DMS79 treated with DMSO at 0.1 percent for 48 hours (cell line): ENCODE measurements at places on chromosomes 2 and 18.
A peak's percentile ranks its signal among the peaks of the same experiment; 100 is the strongest.

DNA sequence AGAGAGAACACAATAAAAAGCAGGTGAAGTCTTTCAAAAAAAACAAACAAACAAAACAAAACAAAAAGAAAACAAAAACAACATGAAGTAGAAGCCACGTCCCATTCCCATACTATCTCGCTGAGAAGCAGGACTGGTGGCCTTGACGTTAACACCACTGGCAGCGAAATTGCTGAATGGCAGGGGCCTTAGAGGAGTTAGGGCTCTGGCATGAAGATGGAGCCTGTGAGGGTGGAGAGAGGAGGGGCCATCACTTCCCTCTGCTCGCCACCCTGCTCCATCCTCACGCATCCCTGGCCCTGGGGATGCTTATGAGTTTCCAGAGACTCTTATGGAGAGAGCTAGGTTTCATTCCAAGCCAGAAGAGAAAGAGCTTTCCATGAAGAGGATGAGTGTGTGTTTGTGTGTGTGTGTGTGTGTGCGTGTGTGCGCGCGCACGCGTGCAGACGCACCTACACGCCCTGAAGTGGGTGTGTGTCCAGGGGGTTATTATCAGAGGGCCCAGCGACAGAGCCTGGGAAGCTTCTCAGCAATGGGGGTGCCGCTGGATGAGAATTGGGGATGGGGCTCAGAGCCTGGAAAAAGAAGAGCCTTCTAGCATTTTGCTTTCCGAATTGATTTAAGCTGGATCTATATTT is 20.4 kb upstream of the IMPA2 start:
- no peak for DNase-seq

GRCh38 chr18:24246143-24246542 is 107.3 kb downstream of the CABYR start:
- no peak for DNase-seq

DNA sequence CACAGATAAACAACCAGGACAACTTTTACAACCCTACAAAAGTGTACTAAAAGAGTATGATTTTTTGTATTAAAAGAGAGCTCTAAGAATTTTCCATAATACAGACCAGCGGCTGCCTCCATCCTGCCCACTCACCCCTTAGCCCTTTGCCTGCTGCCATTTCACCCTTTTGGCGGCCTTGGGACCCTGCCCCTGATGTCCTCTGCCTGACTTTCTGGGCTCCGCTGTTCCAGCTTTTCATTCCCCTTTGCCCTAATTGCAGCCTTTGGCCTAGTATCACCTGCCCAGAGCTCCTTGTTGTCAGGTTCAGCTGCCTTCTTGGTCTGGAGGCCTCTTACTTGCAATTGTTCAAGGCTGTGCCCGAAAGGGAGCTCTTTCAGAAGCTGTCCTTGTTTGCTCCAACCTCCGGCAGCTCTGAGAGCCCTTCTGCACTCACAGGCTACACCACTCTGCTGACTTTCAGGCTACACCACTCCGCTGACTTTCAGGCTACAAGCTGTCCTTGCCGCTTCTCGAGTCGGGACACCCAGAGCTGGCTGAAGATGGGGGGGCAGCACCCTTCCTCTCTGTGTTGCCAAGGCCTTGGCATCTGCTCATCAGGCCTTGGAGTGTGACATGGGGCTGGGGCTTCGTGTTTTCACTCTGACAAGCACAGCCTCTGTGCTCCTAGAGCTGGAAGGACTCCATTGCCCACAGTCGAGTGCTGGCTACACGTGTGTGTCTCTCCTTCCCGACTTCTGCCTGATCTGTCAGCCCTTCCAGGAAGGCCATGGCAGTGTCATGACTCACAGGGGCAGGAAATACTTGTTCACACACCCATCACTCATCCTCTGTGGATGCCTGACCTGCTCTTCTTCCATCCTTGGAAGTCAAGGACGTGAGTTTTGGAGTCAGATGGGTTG is 43.1 kb upstream of the HDAC4 start:
- no peak for DNase-seq

DNA sequence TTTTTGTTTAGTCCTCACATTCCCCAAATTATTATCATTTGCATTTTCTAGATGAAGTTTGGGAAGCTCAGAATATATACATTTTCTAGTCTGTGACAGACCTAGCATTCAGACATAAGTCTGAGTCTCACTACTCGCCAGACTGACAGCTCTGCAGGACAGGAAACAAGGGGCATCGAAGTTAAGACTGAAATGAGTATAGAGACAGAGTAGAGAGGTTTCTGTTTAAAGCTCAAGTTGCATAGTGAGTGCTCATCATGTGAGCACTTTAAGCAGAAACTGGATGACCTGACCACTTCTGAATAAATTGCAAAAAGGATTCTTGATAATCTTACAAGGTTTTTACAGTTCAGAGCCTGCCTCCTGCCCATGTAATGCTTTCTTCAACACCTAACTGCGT is 1.1 kb downstream of the HADHB start:
- peak; percentile 32 for DNase-seq

DNA sequence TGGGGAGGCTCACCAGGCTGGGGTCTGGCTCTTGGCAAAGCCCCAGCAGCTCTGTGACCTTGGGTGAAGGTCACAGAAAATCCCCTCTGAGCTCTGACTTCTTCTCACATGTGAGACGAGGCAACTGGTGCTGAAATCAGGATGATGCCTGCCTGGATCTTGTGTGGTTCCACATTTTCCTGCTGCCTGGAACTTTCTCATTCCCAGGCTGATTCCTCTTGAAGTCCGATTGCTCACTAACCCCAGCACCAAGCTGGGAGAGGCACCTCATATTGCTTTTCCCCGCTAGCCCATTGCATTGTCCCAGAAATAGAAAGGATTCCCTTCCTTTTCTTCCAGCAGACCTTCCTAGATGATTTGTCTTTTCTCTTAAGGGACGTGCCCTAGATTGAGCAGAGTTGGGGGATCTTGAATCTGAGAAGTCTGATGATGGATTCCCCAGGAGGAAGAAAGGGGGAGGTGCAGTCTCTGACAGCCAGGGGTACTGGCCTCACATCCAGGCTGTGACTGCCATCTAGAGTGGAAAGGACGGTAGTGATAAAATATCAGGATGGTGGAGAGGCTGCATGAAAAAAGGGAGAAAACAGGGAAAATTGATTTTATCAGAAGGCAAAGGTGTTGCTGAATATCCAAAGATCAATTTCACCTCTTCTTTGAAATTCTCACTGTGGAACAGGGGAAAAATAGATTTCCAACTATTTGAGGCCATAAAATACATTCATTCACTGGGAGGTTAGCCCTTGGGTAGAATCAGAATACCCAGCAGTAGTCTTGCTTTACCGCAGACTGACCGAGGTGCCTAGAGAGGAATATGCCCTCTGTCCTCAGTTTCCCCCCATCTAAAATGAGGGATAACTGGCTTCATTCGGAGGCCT is 96.3 kb downstream of the FAM210A start:
- peak; percentile 78 for DNase-seq

DNA sequence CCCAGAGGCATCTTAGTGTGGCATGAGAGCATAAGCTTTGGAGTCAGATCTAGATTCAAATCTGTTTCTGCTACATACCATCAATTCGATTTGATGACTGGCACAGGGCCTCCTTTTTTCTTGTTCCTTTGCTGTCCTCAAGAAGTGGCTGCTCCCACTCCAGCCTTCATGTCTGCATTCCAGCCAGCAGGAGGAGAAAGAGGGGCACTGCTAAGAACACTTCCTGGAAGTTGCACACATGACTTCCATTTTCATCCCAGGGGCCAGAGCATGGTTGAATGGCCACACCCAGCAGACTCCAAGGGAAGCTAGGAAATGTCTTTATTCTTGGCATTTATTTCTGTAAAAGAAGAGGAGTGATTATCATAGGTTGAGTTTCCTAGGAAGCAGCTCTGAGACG is 50.4 kb downstream of the EML6 start:
- no peak for DNase-seq

GRCh38 chr2:159759577-159759976 is 38.4 kb downstream of the CD302 start:
- no peak for DNase-seq

- DNase-seq: no peak
These were observed 327.2 kb upstream of the PKDCC start for GRCh38 chr2:41720331-41721251.

DNA sequence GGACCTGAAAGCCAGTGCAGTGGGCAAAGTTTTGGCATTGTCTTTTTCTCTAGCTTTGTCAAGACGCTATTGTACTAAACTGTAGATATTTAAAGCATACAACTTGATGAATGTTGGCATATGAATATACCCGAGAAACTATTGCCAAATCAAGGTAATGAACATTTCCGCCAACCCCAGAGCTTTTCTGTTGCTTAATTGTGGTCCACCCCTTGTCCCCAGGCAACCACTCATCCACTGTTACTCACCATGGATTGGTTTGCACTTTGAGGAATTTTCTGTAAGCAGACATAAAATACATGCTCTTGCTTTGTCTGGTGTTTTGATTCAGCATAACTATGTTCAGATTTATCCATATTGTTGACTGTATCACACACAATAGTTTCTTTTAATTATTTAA is 688.4 kb downstream of the ADCYAP1 start:
- no peak for DNase-seq

- no peak for DNase-seq
These were observed 24.0 kb upstream of the CTIF start for GRCh38 chr18:48514786-48515185.

- no peak for DNase-seq
These were observed 82.5 kb downstream of the SEPTIN10 start for GRCh38 chr2:109531221-109531620.
